ENCODE measurements at places on chromosomes 11 and 22.

DNA sequence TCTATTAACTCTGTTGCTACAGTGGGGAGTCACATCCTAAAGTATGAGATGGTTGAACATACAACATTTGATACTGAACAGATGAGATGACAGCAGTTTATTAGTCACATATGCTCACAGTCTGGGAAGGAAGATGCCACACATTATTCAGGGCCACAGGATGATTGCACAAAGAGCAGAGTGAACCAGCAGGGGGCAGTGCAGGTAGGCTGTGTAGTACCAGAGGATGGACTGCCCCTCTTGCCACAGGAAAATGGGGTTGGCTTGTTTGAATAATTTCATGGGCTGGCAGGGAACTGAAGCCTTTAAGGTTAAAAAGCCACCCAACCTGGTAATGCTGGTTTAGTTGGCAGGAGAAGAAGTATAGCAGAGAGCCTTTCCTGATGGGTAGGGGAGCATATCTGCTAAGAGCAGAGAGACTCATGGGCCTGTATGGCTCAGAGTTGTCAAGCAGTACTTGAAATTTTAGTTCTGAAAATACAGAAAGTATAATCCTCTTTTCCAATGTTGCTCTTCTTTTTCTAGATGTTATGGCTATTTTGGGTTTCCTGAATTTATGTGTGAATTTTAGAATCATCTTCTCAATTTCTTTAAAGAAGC lies 180.4 kb upstream of the B3GAT1 start:
- no peaks in the 10 kb centered on the region for H3K36me3 ChIP-seq
- H3K4me1 ChIP-seq, result no peaks in the 10 kb centered on the region
- no peak overlapping the region for H3K27ac ChIP-seq
- peaks cover 11% of the 10 kb centered on the region for H3K27me3 ChIP-seq
- H3K4me3 ChIP-seq, result no peak overlapping the region

- no peaks in the 10 kb centered on the region for H3K36me3 ChIP-seq
- no peak overlapping the region for H3K4me3 ChIP-seq
- no peak for DNase-seq
- H3K4me1 ChIP-seq, result no peaks in the 10 kb centered on the region
- H3K27me3 ChIP-seq, result no peaks in the 10 kb centered on the region
- no peak overlapping the region for H3K27ac ChIP-seq
Observed at GRCh38 chr22:26464312-26464711, 19.3 kb downstream of the HPS4 start.

DNA sequence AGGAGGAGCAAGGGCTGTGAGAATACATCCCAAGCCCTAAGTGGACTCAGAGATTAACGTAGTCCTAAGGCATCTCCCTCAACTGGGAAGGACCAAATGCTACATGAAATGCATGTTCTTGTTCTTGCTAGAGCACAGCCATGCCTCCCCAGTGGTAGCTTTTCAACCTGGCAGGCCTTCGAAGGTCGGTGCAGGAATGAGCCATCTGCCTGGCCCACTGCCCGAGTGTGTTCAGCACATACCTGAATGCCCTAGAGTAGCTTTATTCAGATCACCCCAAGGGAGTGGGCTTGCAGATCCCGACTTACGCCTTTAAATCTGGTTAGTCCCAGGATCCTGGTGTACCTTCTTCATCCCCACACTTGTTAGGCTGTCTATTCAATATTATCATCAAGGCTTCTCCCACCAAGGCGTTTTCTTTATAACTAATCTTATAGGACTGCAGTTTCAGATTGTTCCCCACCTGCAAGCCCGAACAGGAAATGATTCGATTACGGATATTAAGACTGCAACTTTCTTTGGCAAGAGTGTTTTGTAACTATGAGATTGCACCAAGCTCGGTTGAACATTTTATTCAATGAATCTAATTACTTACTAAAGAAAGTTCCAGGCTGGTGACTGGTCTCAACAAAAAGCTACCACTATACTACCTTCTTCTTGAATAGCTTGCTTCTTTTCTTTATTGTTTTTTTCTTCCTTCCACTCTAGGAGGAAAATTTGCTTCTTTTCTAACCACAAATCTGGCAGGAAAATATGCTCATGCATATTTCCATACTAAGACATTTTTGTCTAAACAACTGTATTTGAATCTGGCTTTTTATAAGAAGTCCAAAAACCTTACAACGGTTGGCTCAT lies 115.6 kb downstream of the SGSM3 start:
- H3K36me3 ChIP-seq, result no peaks in the 10 kb centered on the region
- no peaks in the 10 kb centered on the region for H3K27me3 ChIP-seq
- no peak overlapping the region for H3K4me3 ChIP-seq
- peaks cover 17% of the 10 kb centered on the region for H3K4me1 ChIP-seq
- no peak for DNase-seq

DNA sequence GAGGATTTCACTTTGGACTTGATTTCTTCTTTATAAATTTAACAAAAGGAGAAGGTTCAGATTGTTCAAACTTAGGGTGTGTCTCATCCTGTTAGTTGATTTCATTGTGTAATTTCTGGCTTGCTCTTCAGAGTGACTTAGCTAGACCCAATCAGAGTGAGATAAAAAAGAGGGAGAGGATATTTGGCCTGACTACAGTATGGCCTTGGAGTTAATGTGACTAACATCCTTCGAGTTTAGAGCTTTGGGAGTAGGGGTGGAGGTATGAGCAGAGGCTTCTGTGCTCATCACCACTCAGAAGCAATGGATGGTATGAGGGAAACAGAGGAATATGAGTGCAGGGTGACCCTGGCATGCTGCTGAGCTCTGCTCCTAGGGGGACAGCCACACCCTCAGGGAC lies 114.2 kb downstream of the ME3 start:
- H3K27ac ChIP-seq, result no peak overlapping the region
- H3K4me1 ChIP-seq, result no peaks in the 10 kb centered on the region
- DNase-seq, result no peak
- H3K4me3 ChIP-seq, result no peak overlapping the region
- no peaks in the 10 kb centered on the region for H3K27me3 ChIP-seq

DNA sequence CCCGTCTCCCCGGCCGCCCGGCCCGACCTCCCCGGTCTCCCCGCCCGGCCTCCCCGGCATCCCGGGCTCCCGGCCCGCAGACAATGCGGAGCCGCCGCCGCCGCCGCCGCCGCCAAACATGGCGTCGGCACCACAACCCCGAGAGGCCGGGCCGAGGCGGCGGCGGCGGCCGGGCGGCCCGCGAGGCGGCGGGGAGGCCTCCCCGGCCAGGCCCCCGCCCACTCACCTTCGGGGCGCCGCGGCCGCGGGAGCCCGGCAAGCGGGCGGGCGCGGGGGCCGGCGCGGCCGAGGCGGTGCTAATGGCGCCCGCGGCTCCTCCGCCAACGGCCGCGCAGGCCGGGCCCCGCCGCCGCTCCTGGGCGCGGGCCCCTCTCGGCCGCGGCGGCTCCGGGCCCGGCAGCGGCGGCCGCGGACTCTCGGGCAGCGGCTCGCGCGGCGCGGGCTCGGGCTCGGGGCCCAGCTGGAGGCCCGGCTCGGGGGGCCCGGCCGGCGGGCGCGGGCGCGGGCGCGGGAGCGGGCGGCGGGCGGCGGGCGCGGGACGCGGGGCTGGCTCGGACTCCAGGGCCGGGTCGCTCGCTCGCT lies 311 bp downstream of the BRD1 start:
- H3K4me3 ChIP-seq, result peak overlapping the region; percentile 100
- peaks cover 3% of the 10 kb centered on the region for H3K36me3 ChIP-seq
- no peak for DNase-seq
- peak overlapping the region; percentile 88 for H3K27ac ChIP-seq

GRCh38 chr11:111476956-111477355 lies 35.2 kb downstream of the BTG4 start:
- H3K27me3 ChIP-seq, result no peaks in the 10 kb centered on the region
- no peak for DNase-seq

DNA sequence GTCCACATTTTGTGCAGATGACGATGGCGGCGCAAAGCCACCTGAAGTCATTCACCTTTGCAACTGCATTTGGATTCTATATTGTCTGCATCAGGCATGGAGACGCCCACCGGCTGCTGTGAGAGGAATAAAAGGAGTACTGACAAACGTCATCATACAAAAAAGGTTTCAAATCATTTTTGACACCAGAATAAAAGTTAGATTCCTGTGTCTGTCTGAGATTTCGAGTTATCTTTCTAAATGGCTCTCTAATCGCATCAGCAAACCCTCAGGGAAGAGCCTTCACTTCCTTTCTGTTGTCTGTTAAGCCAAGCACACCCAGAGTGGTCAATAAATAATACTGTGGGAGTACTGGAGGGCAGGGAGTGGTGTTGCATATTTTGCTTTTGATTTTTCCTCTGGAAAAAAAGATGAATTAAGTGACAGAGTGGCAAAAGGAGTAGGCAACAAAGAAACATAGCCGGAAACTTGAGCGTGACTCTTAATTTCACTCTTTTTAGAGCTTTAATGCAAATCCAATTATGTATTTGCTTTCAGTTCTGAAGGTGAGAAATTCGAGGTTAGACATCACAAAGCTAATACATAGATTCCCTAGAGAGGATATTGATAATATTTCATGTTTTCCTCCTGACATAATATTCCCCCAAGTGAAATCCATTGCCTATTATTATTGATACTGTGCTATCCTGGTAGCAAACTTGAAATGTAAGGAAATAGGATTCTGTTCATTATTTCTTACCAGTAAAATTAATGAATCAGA lies 150.8 kb upstream of the MTMR2 start:
- H3K27ac ChIP-seq, result no peak overlapping the region
- H3K27me3 ChIP-seq, result no peaks in the 10 kb centered on the region
- no peak for DNase-seq
- H3K4me3 ChIP-seq, result no peak overlapping the region

GRCh38 chr11:62578541-62578940 lies 4.8 kb upstream of the EEF1G start:
- DNase-seq, result no peak
- no peaks in the 10 kb centered on the region for H3K27me3 ChIP-seq
- peaks cover 25% of the 10 kb centered on the region for H3K4me1 ChIP-seq

GRCh38 chr11:129720994-129721393 lies 94.7 kb upstream of the TMEM45B start:
- DNase-seq, result no peak
- no peaks in the 10 kb centered on the region for H3K27me3 ChIP-seq
- no peaks in the 10 kb centered on the region for H3K4me1 ChIP-seq
- H3K36me3 ChIP-seq, result no peaks in the 10 kb centered on the region
- H3K27ac ChIP-seq, result no peak overlapping the region

DNA sequence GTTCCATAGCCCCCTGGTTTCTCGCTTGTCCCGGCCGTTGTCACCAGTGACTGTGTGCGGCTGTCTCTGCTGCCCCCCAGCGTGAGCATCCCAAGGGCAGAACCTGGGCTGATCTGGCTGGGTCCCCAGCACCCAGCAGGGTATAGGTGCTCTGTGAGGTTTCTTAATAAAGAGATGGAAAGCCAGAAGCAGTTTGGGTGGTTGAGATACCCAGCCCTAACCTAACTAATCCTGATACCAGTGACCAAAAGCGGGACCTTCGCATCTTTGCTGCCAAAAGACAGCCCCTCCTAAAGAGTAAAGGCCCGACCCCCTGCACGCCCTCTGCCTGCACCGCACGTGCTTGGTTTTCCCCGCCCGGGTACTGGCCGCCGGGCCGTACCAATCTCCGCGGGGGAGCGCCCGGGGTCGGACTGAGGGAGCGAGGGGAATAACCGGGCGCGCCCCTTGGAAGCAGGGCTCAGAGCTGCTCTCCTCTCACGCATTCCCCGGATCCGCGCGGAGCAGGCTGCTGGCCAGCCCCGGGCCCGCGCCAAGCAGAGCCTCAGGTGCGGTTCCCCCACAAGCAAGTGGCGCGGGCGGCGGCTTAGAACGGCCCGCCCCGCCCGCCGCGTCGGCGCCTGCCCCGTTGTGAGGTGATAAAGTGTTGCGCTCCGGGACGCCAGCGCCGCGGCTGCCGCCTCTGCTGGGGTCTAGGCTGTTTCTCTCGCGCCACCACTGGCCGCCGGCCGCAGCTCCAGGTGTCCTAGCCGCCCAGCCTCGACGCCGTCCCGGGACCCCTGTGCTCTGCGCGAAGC lies at the start of gene DGAT2:
Gene DGAT2, plus strand, starts transcription at position 667 of the 797 bp plus-strand sequence. CDS start 214 bp downstream, outside the sequence.
- peaks cover 11% of the 10 kb centered on the region for H3K27me3 ChIP-seq
- peak within 1 kb of the TSS; percentile 21 for H3K27ac ChIP-seq

- H3K4me3 ChIP-seq, result no peak overlapping the region
- no peaks in the 10 kb centered on the region for H3K36me3 ChIP-seq
- H3K27me3 ChIP-seq, result no peaks in the 10 kb centered on the region
- no peak for DNase-seq
- H3K4me1 ChIP-seq, result no peaks in the 10 kb centered on the region
Observed at GRCh38 chr22:32712644-32713355, 88.7 kb upstream of the TIMP3 start.

DNA sequence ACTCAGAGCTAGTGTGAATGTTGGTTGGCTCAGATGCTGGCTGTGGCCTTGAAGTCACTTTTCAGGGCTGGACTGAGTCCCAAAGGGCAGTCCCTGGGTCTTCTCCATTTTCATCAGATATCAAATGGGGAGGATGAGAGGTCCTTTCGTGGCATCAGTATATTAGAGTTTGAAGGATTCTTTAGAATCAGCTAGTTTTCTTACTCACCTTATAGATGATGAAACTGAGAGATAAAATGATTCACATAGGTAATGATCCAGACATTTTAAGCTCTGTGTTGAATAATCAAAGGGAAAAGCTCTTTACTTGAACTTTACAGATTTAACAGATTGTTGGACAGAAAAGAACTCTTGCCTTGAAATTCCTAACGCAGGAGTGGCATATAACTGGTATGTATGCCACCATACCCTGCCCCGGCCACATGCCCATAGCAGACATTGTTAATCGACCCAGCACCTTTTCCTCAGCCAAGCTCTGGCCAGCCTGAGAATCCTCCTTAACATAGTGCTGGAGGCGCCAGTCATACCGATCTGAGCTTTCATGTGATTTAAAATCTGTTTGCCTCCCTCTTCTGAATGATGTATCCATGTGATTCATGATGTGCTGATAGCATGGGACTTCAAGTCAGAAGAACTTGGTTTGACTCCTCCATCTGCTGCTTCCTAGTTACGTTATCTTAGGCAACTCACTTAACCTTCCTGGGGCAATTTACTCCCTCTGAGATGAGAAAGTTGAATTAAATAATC lies 60.0 kb downstream of the BARX2 start:
- no peak overlapping the region for H3K27ac ChIP-seq
- no peak overlapping the region for H3K4me3 ChIP-seq
- H3K27me3 ChIP-seq, result no peaks in the 10 kb centered on the region
- no peak for DNase-seq
- no peaks in the 10 kb centered on the region for H3K4me1 ChIP-seq
